CD4-positive, alpha-beta T cell treated with Interleukin-15 for 4 hours (primary cell): ENCODE measurements at places on chromosomes 12 and 14.

DNA sequence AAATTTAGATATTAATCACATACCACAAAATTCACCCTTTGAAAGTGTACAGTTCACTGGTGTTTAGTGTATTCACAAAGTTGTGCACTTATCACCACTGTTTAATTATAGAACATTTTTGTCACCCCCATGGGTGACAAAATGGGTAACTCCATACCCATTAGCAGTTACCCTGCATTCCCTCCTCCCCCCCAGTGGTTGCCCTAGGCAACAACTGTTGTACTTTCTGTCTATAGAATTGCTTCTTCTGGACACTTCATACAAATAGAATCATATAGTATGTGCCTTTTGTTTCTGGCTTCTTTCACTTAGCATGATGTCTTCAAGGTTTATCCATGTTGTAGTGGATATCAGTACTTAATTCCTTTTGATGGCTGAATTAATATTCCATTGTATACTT lies 52.7 kb downstream of the FBXO34 start:
- no peak for DNase-seq

- DNase-seq: no peak
Observed at GRCh38 chr14:84874436-84874835, 655.5 kb upstream of the FLRT2 start.

DNA sequence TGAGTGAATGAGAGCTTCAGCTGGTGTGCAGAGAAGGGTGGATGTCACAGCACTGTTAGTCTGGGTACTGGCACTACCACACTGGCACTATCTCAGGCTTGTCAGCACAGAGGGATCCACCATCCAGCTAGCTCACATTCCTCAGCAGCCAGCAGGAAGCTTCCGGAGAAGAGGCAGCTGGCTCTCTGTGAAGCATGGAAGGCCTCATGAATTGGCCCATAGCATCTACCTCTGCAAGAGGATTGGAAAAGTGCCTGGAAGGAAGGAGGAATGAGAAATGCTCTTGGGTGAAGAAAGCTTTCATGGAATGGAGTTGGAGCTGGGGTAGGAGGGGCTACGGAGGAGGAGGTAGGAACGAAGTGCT lies 9.9 kb downstream of the KRT83 start:
- DNase-seq: no peak

DNA sequence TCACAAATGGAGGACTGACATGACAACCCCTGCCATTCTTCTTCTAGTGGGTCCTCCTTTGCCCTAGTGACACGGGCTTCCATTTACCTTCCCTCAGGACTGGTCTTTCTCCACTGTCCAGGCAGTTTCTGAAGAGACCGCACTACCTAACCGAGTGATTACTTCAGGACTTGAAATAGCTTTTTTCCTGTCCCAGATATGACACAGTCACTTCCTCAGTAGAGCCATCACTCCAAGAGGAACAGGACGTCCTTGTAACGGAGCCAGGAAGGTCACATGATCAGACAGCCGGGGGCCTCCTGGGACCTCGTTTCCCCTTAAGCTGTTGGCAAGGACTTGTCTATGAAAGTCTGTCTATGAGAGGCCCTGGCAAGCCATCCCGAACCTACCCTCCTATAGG lies 62.3 kb downstream of the FOS start:
- DNase-seq: no peak

DNA sequence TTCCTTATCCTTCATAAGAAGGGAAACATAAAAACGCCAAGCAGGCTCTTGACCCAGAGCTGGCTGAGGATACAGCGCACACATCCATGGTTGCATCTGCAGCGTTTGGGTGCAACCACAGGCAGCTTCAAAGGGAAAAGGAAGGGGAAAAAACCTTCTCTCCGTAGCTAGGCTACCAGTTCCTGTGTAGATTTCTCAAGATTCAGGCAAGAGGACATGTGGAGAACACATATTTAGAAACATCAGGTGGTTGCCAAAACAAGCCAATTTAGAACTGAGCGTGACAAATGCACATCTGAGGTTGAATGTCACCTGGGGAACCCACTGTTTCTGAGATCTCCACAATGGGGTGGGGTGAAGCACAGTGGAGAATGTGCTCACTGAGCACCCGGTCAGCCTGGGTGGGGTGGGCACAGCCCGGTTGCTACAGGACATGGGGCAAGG lies 78.3 kb upstream of the BDKRB2 start:
- peak; percentile 66 for DNase-seq

GRCh38 chr12:57214398-57214781 lies 2.2 kb upstream of the NXPH4 start:
- DNase-seq: peak; percentile 64

DNA sequence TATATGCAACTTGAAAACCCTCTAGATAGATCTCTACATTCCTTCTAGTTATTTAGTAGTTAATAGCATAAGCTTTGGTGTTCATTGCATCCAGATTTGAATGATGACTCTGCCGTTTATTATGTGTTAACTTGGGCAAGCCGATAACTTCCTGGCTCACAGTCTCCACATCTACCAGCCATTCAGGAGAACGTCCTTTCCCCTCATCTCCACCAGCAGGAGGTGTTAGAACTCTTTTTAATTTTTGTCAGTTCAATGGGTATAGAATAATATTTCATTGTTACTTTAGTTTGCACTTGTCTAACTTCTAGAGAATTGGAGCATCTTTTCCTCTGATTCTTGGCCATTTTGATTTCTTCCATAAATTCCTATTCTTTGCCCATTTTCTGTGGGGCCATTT lies 30.0 kb upstream of the WSCD2 start:
- peak; percentile 14 for DNase-seq
